Adrenal gland (tissue), 19 donors: ENCODE measurements at places on chromosomes 13 and 19.

GRCh38 chr19:16944626-16945363 is 56.0 kb downstream of the F2RL3 start:
- no peak for DNase-seq

DNA sequence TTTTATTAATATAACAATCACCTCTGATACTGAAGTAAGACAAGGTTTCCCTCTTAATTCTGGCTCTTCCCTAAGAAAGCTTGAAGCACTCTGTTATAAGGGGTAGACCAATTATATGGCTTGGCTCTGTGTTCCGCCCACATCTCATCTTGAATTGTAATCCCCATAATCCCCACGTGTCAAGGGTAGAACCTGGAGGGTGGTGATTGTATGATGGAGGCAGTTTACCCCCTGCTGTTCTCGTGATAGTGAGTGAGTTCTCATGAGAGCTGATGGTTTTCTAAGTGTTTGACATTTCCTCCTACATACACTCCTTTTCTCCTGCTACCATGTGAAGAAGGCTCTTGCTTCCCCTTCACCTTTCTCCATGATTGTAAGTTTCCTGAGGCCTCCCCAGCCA is 363.8 kb upstream of the PCDH20 start:
- DNase-seq: no peak

DNA sequence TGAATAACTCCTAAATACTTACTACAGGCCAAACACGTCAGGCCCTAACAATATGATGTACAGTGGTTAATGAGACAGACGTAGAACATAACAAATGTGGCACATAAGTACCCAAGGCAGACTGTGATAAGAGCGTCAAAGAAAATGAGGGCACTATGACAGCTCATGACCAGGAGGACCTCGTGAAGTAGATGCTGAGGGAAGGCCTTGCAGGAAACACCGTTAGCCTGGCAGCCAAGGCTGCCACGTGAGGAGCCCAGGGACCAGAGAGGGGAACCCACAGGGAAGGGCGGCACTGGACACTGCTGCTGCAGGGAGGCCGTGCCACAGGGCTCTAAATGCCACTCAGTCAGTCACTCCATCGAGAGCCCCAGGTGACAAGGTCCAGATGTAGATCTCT is 5.7 kb downstream of the TUBGCP3 start:
- DNase-seq: no peak

- no peak for DNase-seq
Measured at GRCh38 chr19:31334101-31334848, 15.0 kb downstream of the TSHZ3 start.

DNA sequence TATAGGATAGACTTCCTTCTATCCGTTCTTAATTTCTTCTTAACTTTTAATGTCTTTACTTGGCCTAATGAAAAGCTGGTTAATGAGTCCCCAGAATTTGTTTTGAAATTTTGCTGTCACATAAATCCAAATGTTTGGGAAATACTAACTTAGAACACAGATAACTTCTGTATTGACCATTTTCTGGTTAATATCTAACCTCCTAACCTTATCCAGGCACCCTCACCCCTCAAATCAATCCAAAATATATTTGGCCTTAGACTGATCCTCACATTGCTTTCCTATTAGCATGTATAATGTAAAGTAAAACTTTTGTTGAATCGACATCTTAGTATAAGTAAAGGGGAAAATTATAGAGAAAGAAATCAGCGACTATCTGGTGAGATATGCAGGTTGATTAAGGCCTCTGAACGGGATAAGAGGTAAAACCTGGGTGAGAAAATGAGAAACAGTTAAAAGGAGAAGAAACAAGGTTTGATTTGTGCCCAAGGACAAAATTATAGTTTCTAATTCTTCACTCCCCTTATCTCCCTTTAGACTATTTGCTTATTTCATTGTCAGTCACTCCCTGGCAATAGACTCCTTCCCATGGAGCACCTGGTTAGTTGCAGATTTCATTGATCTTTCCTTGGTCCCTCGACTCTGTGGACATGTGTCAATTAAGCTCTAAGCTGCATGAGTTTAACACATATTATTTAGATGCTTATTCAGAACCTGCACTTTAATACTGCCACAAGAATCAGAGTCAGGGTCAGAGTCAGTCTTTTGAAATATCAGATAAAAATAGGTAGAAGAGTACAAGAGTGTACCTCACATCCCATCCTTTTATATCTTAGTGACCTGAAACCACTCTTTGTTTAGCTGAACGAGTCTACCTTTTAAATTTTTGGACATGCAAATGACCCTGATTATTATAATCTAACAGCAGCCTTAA is 119.2 kb upstream of the MLNR start:
- DNase-seq: no peak

DNA sequence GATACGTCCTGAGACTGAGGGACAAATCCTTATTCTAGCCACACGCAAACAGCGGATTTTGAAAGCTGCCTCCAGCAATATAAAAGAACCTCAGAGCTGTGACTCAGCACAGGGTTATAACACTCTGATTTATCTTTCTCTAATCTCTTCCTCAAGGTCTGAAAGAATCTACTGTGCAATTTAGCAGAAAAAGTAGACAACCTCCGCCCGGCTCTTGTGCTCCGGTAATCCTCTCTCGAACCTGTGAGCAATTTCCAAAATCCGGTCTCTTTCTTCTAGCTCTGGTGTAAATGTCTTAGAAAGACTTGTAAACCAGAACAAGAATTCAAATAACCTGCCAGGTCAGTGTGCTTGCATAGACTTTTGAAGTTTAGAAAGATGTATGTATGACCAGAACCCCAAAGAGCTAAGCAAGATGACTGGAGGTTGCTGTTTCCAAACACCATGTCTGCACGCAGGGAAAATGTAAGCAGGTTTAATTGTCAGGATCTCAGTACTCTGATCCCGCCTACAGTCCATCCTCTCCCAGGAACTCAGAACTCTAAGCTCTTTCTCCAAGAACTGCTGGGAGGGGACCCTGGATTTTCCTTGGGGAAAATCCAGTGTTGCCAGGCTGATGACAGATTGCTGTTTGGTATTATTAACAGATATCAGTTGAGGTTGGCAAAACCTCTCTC is 338.1 kb downstream of the RFC3 start:
- peak; percentile 51 for DNase-seq

- no peak for DNase-seq
Measured at GRCh38 chr13:81104035-81104715, 763.2 kb upstream of the SPRY2 start.

DNA sequence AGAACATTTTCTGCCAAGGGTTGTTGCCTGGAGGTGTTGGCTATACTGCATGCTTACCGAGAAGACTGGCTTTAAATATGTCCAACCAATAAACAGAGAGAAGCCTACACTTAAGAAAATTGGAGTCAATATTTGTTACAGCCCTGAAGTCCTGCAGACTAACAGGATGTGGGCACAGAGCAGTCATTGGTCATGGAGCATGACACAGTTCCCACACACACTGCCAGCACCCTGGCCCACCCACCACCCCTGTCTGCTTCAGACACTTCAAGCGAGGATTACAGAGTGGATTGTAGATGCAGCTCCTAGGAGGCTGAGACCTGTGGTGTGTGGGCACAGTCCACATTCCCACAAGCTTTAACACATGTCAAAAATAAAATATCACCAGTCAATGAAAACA is 21.0 kb upstream of the SERP2 start:
- DNase-seq: no peak

GRCh38 chr13:40120288-40120687 is 464.8 kb downstream of the COG6 start:
- DNase-seq: no peak

GRCh38 chr13:79810669-79811068 is 329.7 kb downstream of the NDFIP2 start:
- DNase-seq: no peak

DNA sequence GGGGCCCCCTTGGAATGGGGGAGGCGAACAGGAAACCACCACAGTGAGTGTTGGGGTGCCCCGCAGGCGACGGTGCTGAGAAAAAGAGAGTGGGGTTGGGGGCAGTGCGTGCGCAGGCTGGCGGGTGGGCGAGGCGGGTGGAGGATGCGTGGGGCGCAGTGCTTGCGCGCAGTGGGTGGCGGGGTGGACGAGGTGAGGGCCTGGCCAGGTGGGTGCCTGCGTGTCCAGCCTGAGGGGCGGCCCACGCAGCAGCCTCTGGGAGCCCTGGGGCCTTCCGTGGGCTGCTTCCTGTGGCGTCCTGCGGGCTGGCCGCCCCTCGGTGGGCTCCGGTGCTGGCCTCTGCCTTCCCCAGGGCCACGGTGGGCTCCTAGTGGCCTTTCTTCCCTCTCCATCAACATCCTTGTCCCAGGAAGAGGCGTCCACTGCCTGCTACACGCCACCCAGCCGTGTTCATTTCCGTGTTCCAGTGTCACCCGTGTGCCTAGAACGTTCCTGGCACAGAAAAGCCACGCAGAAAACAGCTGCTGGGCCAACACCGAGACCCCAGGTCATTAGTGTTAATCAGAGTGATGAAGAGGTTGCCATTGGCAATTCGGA is 7.1 kb downstream of the ATP11A start:
- DNase-seq: peak; percentile 4

DNA sequence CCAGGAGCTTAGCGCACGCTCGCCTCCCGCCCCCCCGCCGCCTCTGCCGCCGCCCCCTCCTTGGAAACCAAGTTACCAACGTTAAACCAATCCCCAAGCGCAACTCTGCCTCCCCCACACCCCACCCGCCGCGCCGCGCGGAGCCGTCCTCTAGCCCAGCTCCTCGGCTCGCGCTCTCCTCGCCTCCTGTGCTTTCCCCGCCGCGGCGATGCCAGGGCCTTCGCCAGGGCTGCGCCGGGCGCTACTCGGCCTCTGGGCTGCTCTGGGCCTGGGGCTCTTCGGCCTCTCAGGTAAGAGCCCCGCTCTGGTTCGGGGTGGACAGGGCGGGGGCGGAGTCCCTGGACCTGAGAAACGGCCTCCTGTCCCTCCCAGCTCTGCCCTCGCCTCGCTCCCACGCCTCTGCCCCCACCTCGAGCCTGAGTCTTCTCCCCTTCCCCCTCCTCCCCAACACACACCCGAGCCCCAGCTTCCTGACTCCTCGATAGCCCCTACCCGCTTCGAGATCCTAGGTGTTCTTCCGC is at the start of gene ICAM5:
Gene ICAM5 (plus strand): TSS at position 117 of the 521 bp plus-strand sequence. CDS start 92 bp downstream, at position 209.
- no peak for DNase-seq

GRCh38 chr19:632579-633067 is 714 bp downstream of the POLRMT start:
- peak; percentile 64 for DNase-seq

- DNase-seq: peak; percentile 25
Measured at GRCh38 chr19:35038623-35039512, 2.7 kb upstream of the HPN start.

DNA sequence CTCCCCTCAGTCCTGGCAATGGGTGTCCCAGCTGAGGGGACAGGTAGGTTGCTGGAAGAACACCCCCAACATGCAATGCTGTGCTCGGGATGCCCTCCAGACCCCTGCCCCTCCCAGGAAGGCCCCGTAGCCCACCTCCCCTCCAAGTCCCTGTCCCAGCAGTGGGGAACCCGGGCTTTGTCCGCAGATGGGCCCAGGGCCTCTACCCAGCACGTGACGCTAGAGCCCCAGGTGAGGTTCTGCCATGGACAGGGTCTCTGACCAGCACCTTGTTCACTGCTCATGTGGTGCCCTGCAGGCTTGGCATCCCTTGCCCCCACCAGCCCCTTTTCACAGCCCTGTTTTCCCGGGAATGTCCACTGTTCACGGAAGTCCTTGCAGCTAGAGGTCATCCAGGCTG is 220.0 kb upstream of the SGCG start:
- no peak for DNase-seq

DNA sequence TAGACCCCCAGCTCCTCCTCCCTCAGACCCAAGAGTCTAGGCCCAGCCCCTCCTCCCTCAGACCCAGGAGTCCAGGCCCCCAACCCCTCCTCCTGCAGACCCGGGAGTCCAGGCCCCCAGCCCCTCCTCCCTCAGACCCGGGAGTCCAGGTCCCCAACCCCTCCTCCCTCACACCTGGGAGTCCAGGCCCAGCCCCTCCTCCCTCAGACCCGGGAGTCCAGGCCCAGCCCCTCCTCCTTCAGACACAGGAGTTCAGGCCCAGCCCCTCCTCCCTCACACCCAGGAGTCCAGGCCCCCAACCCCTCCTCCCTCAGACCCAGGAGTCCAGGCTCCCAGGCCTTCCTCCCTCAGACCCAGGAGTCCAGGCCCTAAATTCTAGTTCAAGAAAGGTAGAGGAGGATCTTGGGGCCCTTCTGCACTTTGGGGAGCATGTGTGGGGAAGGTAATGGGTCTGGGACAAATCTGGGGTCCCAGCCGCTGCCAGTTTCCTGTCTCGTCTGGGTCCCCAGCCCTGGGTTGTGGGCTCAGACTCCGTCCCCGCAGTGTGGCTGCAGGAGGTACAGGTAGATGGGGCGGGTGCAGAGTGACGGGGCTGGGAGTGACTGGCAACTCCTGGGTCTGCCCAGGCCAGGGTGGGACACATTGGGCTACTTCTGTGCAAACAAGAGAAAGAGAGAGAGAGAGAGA is 3.2 kb upstream of the TMEM190 start:
- DNase-seq: no peak

DNA sequence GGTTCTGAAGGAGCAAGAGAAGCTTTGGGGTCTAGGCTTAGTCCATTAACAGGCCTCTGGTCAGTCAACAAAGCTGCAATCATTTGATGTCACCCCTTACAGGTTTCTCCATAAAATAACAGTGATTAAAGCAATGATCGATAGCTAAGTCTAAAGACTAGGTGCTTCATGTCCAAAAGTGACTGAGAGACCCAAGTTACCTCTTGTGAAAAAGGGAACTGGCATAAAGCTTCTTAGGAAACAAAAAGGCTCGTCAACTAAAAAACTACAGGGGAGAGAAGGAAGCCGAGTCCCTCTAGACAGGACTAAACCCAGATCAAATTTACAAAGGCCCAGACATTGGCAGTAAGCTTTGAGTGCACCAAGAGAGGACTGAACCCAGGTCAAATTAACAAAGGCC is 2.2 kb downstream of the DCUN1D2 start:
- no peak for DNase-seq

DNA sequence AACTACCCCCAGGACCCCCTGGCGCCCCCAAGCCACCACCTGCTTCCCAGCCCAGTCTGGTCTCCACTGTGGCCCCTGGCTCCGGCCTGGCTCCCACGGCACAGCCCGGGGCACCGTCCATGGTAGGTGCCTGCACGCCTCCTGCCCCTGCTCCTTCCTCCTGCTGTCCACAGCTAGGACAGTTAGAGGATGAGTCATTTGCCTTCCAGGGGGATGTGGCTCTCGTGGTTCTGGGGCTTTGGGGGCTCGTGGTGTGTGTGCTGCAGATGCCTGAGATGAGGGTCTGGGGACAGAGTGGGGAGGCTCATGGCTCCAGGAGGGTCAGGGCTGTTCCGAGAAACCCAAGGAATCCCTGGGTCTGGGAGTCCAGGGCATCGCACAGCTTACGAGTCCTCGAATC is 12.7 kb downstream of the MED25 start:
- DNase-seq: no peak

DNA sequence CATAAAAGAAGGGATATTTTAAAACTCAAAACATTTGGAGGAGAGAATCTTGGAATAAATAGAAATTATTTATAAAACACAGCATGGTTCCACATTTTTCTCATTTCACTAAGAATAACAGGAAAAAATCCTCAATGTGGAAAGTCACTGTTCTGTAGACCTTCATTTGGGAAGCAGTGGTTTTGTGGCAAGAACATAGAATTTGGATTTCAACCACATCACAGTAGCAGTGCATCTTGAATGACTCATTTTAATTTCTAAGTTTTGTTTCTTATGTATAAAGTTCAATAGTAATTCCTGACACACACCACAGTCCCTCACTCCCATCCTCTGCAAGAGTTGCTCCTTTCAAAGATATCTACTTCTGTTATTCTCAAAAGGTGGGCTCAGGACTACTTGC is 264.0 kb downstream of the ENOX1 start:
- DNase-seq: no peak

GRCh38 chr13:39224671-39225240 is 186.5 kb downstream of the NHLRC3 start:
- no peak for DNase-seq
